Fibroblast of villous mesenchyme (primary cell): ENCODE measurements at places on chromosomes 16 and 17. TPM values are rescaled to one million over a fixed set of nuclear protein-coding genes. Genes with fewer than 3 reads are reported as not detected.

Gene PPY
- total RNA-seq = not detected in 2 replicates

Gene TBC1D3H
- total RNA-seq = not detected in 2 replicates

DNA sequence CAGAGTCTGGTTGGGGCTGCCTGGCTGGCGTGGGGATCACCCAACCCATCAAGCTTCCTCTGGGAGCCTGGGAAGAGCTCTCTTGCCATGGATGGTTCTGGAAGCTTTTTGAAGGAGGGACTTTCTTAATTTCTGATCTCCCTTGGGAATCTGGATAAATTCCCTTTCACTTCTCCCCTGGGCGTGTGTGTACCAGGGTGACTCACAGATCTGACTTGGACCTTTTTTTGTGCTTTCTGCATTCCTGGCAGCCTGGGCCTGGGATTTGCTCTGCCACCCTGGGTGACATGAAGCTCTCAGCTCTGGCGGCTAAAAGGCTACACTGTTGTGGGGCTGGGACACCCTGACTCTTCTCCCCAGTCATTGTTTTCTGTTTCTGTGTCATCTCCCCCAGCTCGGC lies 70.1 kb downstream of the ABCC1 start:
- DNase-seq = peak; percentile 45

DNA sequence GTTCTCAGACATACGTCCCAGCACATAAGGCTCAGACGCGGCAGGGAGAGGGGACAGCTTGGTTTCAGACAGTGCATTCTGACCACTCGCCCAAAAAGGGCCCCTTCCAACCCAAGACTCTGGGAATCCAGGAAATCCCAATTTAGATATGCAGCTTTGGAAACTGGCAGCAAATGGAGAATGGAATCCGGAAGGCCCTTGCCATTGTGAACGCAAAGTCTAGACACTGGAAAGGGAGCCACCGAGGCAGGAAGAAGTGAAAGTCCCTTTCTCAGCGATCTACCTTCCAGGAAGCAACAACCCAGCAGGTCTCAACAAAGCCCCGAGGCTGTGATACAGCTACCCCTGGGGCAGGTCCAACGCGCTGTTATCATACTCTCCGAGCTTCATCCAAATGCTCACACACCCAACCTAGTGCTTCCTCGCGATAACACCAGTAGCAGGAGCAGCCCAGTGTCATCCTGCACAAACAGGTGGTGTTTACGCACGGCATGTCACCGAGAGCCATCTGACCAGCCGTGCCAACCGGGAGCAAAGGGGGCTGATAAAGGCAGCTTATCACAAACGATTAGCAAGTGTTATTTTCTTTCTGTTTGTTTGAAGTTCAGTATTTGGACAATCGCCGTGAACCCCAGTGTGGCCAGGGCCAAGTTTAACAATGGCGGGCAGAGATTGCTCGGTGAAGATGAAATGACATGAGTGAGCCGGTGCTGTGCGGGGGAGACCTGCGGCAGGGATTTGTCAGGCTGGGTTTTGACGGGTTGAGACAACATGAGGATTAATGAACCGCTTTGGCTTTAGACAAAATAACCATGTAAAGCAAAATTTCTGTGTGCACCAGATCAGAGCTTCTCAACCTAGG lies 240.6 kb downstream of the FOXL1 start:
- DNase-seq = no peak

- DNase-seq = no peak
Observed at GRCh38 chr17:61981323-61981722, 53.5 kb upstream of the INTS2 start.

Gene GCGR
- total RNA-seq = not detected in 2 replicates

Gene ANKRD40CL
- not detected in 2 replicates for total RNA-seq

DNA sequence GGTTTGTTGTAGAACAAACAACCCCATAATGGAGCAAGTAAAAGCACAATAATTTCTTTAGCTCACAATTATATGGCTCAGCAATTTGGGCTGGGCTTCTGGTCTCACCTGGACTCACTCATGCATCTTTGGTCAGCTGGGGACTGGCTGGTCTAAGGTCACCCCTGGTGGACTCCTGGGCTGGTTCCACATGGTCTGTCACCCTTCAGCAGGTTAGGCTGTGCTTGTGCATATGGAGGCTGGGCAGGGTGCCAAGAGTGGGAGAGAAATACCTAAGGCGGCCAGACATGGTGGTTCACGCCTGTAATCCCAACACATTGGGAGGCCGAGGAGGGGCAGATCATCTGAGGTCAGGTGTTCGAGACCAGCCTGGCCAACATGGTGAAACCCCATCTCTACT lies 27.0 kb upstream of the SMURF2 start:
- DNase-seq = no peak

DNA sequence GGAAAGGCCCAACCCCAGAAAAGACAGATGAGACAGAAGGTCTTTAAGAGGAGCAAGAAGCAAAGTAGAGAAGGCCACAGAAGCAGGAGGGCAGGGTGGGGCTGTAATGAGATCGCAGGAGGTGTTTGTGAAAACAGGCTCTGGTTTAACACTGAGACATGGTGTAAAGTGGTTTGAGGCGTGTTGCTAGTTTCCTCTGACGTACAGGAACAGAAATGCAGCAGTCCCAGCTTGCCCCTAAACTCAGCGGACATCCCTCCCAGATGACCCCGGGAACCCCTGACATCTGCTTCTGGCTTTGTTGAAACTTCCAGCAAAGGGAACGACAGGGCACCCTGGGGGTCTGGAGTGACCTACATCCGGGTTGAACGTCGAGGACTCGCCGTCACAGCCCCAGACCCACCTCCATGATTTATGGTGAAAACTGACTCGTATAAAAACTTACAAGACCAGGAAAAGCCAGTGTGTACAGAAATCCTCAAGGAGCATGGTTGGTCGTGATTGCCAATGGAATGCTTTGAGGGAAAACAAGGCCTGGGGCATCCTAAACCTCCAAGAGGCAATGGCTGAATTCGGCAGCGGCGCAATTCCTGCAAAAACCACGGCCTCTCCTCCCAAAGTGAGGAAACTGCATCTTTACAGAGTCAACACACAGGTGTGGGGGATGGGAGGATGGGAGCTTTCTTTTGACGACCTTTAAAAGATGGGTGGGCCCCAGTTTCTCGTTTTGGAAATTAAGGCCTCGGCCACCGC lies 25.8 kb downstream of the LITAF start:
- DNase-seq = peak; percentile 95

Gene KRT10
- 3.0 and 3.2 TPM in 2 replicates for total RNA-seq

Gene ARHGAP44
- total RNA-seq = 0.64 and 1.3 TPM in 2 replicates

Gene CACNG5
- total RNA-seq = not detected in 2 replicates

DNA sequence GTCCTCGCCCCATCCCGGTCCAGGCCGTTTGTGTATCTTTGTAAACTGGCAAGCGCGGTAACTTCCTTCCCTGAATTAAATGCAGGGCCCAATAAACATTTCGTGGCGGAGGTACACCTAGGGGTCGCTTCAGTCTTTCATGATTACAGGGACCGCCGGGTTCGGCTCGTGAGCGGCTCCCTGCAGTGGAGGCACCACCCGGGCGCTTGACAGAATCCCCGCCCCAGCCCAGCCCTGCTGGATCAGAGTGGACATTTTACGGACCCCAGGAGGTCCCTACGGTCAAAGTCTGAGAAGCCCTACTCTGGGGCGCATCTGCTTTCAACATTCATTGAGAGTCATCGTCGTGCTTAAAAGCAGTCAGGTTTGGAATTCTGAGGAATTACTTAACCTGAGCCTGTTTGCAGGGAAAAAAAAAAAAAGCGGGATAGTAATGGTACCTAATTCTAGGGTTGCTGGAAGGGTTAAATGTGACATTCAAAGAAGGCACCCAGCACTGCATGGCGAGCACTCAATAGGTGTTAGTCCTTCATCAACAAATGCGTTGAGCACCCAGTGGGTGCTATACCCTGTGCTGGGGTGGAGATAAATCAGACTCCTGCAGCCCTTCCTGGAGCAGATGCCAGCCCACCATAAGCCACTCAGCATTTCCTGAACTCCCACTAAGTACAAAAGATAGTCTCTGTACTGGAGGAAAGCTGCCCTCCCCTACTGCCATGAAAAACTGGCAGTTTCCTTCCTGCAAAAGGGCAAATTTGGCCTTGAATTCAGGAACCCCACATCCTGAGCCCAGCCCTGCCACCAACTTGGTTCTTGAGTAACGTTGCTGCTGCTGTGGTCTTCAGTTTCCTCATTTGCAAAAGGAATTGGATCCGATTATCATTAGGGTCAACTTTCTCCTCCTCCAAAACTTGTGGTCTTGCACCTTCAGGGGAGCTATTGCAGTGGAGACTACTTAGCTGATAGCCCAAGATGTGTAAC lies 658 bp upstream of the DUSP3 start:
- peak; percentile 52 for DNase-seq

DNA sequence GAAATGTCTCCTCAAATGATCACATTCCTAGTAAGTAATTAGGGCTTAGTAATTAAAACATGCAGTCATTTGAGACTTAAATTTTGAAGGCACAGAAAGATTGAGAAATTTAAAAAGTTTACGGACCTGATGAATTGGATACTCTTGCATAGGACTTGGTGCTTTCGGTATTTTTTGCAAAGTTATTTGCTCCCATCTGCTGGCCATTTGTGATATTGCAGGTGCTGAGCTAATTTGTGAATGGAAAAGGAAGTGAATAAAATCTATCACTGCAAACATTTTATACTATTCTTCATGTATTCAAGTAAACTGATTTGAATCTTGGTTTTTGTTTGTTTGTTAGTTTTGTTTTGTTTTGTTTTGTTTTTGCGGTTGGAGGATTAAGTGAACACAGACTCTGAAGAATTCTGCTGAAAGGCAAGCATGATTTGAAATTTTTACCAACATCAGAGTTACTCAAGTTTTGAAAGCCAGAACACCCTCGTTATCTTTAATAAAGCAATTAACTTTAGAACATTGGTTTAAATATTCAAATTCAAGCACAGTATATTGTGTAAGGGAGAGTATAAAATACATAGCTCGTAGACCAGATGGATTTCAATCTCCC lies 689.5 kb upstream of the RBFOX1 start:
- peak; percentile 50 for DNase-seq

DNA sequence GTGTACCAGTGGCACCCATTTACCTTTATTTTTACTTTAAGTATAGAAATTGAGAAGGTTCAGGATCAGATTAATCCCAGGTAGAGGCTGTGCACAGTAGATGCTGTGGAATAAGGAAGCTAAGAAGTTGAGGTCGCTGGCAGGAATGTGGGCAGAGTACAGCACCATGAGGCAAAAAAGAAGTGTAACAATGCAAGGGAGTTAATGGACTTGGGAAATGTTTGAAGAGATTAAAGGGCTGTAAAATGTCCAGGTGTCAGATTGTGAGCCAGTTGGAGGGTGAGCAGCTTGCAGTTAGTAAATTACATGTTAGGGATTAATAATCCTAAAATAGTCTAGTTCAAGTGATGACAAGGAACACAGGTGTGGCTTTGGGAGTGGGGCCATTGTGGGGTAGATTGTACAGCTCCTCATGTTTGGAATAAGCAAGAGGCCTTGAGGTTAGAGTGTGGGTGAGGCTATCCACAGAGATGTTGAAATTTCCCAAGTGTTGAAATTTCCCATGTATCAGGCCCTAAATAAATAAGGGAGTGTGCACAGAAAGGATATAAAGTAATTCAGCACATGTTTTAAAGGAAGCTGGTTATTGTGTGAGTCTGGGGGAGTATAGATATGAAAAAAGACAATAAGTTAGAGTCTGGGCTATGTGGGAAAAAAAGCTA lies 21.5 kb downstream of the TAT start:
- DNase-seq = no peak

DNA sequence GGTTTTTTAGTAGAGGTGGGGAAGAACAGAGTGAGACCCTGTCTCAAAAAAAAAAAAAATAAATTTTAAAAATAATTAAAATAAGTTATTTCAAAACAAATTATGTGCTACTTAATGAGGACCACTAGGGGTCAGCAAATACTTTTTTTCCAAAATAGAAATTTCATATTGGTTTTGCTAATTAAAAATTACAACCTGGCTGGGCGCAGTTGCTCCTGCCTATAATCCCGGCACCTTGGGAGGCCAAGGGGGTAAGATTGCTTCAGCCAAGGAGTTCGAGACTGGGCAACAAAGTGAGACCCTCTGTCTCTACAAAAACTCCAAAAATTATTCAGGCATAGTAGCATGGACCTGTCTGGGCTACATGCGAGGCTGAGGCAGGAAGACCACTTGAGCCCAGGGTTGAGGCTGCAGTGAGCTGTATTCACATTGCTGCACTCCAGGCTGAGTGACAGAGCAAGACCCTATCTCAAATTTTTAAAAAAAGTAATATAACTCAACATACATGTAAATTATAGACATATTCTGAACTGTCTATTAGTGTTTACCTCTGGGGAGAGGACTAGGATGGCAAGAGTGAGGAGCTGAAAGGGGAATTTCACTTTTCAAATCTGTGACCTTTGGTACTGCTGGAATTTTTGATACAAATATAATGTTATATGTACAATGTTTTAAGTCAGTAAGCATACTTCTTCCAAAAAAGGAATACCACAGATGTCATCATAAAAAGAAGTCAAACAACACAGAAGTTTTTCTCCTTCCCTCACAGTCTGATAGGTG lies 8.1 kb downstream of the MEIOB start:
- DNase-seq = peak; percentile 66

DNA sequence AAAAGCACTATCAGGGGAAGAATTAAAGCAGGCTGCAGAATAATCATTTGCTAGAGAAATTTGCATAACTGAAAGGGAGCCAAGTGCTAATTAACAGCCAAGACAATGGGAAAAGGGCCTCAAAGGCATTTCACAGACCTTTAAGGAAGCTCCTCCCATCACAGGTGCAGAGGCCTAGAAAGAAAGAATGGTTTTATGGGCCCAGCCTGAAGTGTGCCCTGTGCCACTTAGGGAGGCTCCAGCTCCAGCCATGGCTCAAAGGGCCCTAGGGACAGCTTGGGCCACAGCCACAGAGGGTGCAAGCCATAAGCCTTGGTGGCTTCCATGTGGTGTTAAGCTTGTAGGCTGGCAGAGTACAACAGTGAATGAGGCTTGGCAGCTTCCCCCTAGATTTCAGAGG lies 50.1 kb downstream of the RNF112 start:
- DNase-seq = no peak

DNA sequence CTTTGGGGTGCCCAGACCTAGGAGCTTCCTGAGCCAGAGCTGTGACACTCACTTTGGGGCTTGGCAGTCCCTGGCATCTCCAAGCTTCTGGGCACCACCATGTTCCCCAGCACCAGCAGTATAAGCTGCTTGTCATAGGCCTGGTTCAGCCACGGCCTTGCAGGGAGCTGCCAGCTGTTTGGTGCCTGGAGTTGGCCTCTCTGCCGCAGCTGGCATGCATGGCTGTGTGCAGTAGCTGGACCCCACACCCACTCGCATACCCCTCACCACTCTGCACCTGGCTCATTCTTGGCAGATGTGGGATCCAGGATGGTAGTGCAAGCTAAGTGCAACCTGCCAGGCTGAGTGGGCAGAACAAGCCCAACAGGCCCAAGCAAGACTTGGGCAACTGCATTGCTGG lies 73.4 kb upstream of the BRD7 start:
- DNase-seq = no peak

Gene ALDH3A1
- not detected in 2 replicates for total RNA-seq

Gene MFAP4
- total RNA-seq = 17.7 and 28.7 TPM in 2 replicates

GRCh38 chr17:43578404-43578698 lies 32.2 kb upstream of the ETV4 start:
- DNase-seq = no peak

Gene MARVELD3
- total RNA-seq = under 0.01 TPM in 1 of 2 replicates, not detected in the other
